T-helper 17 cell (primary cell): ENCODE measurements at places on chromosomes 2 and 18. TPM values are rescaled to one million over a fixed set of nuclear protein-coding genes. Genes with fewer than 3 reads are reported as not detected.
A peak's percentile ranks its signal among the peaks of the same experiment; 100 is the strongest.

- DNase-seq: no peak
Measured at GRCh38 chr2:233387225-233387624, 32.9 kb downstream of the DGKD start.

- DNase-seq: peak; percentile 21
Measured at GRCh38 chr2:37653805-37654378, 17.6 kb downstream of the CDC42EP3 start.

The ST6GAL2 gene
- total RNA-seq: 0.34 TPM

The B3GNT7 gene
- 0.22 TPM for total RNA-seq

The MCM6 gene
- 30.9 TPM for total RNA-seq
